Astrocyte (in vitro differentiated cells and primary cell): ENCODE measurements at places on chromosomes 5 and 9.

- H3K4me1 ChIP-seq, result no peaks in the 10 kb centered on the region
- no peak overlapping the region for H3K27ac ChIP-seq
- no peak overlapping the region for H3K4me3 ChIP-seq
- no peak for DNase-seq
- no peaks in the 10 kb centered on the region for H3K27me3 ChIP-seq
Measured at GRCh38 chr5:167061695-167062094, 1229.8 kb upstream of the WWC1 start.

- DNase-seq, result no peak
- H3K27ac ChIP-seq, result no peak overlapping the region
- H3K36me3 ChIP-seq, result no peaks in the 10 kb centered on the region
- no peaks in the 10 kb centered on the region for H3K4me1 ChIP-seq
Measured at GRCh38 chr5:116898917-116899316, 324.3 kb upstream of the SEMA6A start.

GRCh38 chr5:148620696-148621095, 33.6 kb downstream of the HTR4 start:
- H3K4me3 ChIP-seq, result no peak overlapping the region
- peaks cover 2% of the 10 kb centered on the region for H3K27me3 ChIP-seq
- H3K4me1 ChIP-seq, result no peaks in the 10 kb centered on the region

GRCh38 chr5:128146671-128147070, 63.1 kb downstream of the SLC12A2 start:
- no peaks in the 10 kb centered on the region for H3K4me1 ChIP-seq
- no peak overlapping the region for H3K27ac ChIP-seq
- H3K36me3 ChIP-seq, result peaks cover 7% of the 10 kb centered on the region
- H3K4me3 ChIP-seq, result no peak overlapping the region
- DNase-seq, result no peak

GRCh38 chr5:9502864-9503263, 43.0 kb downstream of the SEMA5A start:
- H3K27ac ChIP-seq, result no peak overlapping the region
- no peaks in the 10 kb centered on the region for H3K36me3 ChIP-seq
- H3K4me1 ChIP-seq, result no peaks in the 10 kb centered on the region
- no peak for DNase-seq
- H3K4me3 ChIP-seq, result no peak overlapping the region

GRCh38 chr9:33858423-33858822, 41.5 kb downstream of the UBE2R2 start:
- no peaks in the 10 kb centered on the region for H3K36me3 ChIP-seq
- peak; percentile 35 for DNase-seq
- no peak overlapping the region for H3K4me3 ChIP-seq
- peaks cover 6% of the 10 kb centered on the region for H3K4me1 ChIP-seq
- H3K27me3 ChIP-seq, result no peaks in the 10 kb centered on the region
- no peak overlapping the region for H3K27ac ChIP-seq

GRCh38 chr5:45521067-45521466, 175.1 kb downstream of the HCN1 start:
- H3K4me3 ChIP-seq, result no peak overlapping the region
- no peaks in the 10 kb centered on the region for H3K4me1 ChIP-seq
- H3K27ac ChIP-seq, result no peak overlapping the region
- DNase-seq, result peak; percentile 0
- no peaks in the 10 kb centered on the region for H3K36me3 ChIP-seq

DNA sequence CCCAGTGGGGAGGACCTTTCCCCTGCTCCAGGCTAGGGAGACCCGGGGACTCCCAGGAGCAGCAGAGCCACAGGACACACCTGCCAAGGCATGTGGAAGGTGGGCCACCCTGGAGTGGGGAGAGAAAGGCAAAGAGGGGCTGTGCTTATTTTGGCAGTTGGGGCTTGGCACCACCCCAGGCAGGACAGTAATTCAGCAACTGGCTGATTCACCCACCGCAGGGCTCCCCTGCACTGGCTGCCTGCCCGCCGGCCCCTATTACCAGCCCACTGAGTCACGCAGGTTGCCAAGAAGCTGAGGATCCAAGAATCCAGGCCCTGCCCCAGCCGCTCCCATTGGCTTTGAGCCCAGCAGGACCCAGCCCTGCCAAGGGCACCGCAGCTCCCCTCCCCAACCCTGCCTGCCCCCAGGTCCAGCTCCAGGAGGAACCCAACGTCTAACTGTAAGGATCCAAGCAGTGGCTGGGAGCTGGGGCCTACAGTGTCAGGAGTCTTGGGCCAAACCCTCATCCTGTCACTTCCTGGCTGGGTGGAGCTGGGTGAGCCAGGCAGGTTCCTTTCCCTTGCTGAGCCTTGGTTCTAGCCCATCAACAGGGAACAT, 14.2 kb upstream of the RALGDS start:
- peak; percentile 90 for DNase-seq
- H3K36me3 ChIP-seq, result no peaks in the 10 kb centered on the region
- H3K27me3 ChIP-seq, result no peaks in the 10 kb centered on the region
